ENCODE measurements at places on chromosomes 16 and 17.
A peak's percentile ranks its signal among the peaks of the same experiment; 100 is the strongest.

DNA sequence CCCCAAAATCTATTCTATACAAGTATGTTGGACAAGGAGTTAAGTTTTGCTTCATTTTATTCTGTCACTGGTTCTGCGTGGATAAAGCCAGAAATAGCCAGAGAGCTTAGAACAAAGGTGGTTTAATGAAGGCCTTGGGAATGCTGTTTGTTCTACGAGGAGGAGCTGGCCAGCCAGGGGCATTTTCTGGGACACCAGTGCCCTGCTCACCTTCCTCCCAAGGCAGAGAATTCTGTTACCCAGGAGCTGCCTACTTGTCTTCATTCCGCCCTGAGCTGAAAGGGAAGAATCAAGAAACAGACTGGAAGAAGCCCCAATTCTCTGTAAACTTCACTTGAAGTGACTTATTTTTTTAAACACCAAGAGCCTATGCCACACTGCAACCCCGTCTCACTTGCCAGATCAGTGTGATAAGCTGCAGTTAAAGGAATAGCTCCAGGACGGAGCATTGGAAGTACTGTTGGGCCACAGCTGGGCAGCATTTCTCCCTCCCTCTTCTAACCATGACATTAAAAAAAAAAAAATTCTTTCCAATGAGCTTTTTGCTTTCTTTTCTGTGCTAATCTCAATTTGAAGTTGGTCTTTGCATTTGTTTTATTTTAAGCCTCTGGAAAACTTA lies 149.8 kb upstream of the DYNLRB2 start:
- DNase-seq = no peak

DNA sequence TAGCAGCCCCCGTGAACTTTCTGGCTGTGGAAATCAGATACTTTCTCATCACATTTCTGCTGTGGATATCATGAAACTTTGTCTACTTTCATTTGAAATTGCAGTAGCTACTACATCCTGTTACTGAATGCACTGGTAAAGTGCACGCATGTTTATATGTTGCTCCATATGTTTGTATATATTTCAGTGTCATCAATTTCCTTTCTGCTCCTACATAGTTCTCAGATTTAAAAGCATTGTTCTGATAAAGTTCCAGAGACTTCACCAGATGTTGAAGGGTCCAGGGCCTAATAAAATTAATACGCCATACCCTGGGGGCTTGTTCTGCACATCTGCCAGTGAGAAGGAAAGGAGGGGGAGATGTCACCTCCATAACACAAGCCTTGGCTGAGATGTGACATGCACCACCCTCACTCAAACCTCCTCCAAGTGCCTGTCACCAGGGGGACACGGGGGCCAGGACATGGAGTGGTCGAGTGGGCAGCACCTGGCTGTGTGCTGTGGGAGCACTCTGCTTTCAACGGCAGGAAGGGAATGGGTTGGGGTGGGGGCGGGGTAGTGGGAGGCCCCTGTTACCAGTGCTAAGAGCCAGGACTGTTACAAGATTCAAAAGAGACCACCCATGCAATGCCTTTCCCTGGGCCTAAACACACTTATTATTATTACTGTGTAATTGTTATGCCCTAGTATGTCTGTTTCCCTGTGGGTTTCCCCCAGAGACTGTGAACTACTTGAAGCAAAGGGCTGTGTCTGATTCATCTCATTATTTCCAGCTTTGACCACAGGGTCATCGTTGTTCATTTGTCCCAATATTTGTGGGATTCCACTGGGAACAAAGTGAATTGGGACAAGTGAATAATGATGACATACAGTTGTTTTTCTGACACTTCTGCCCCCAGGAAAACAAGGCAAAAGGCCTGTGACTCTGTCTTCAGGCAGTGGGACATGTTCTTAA lies 193.4 kb downstream of the FOXL1 start:
- DNase-seq = no peak

DNA sequence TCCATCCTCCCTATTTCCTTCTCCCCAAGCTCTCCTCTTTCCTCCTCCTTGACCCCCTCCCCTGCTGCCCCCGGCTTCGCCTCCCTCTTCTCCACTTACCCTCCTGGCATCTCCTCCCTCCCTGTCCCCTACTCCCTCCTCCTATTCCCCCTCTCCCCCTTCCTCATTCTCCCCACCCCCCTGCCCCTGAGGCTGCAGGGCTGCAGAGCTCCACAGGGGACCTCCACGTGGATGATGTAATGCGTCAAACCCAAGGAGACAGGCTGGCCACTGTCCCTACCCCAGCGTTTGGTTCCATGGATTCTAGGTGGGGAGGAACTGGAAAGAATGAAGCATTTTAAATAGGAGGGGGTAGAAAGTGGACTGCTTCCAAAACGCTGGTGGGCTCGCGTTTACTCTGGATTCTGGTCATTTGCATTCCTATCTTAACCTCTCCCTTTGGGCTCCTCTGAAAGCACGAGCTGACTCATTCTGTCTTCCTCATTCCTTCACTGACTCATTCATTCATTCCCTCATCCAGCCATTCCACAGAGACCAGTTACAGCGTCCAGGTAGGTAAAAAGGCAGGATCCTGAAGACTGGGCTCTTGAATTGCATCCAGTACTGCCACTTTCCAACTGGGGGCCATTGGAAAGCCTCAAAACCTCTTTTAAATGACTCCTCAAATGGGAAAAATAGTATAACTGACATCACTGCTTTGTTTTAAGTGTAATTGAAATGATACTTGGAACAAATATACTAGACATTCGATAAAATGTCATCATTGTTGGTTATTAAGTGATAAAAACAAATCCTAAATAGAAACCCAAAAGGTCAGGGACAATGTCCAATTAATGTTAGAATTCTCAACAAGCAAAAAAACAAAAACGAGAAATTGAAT lies 943 bp upstream of the COTL1 start:
- DNase-seq = no peak

GRCh38 chr16:57892041-57892440 lies 78.9 kb downstream of the CNGB1 start:
- no peak for DNase-seq

DNA sequence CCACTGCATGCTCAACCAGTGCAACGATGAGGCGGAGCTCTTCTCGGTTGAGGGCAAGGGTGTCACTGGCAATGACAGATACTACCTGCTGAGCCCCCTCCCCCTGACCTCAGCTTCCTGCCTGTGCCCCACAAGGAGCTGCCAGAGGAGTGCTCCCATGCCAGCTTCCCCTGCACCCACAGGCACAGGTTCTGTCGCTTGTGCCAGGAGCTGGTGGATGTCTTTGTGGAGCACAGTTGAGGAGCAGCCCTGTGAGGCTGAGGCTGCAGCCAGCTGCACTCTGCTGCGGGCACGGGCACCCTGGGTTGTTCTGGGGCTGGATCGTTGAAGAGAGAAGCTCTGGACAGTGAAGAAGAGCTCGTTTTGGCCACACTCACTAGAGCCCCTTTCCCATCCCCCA lies 165.3 kb upstream of the ZNF267 start:
- no peak for DNase-seq

GRCh38 chr16:1380195-1380594 lies 28.5 kb downstream of the GNPTG start:
- DNase-seq = no peak

DNA sequence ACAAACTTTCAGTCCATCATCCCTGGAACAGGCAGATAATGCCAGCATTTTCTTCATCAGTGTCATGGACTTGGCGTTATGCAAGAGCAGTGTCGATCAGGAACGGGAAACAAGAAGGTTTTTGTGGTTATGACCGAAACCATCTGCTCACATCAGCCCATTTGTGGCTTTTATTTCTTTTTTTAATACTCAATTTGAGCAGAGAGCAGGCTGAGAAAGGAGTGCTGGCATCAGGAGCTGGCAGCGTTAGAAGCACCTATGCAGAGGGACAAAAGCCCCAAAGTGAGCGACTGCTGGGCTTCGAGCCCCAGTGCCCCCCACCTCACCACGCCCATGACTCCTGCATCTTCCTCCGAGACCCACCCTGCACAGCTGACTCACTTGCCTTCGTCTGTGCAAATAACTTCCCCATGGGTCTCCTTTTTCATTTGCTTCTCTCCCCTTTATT lies 16.2 kb upstream of the CD300E start:
- DNase-seq = peak; percentile 41

- peak; percentile 49 for DNase-seq
Observed at GRCh38 chr17:45314741-45315647, 1.8 kb downstream of the MAP3K14 start.

GRCh38 chr17:41140360-41141131 lies at the start of gene KRTAP4-6:
KRTAP4-6 (minus strand) TSS chr17:41140544; CDS start chr17:41140487, 57 bp downstream.
- DNase-seq = no peak

- DNase-seq = no peak
Observed at GRCh38 chr16:85687651-85688471, 893 bp downstream of the GINS2 start.

- no peak for DNase-seq
Observed at GRCh38 chr17:42049834-42050392, 488 bp downstream of the C17orf113 start.

DNA sequence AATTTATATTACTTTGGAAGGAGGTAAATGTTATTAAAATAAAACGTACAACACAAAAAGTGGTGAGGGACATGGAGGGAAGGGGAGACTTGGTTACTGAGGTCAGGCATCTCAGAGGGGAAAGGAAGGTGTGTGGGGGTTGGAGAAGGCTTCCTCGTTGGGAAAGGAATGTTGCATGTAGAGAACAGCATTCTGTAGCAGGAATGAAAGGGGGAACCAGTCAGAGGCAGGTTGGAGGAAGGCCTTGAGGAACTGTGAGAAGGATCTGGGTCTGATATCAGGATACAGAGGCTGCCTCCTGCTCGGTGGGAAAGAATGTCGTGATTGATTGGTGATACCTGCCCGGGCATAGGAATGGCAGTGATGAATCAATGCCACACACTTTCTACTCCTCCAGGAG lies 103.3 kb upstream of the ZFHX3 start:
- no peak for DNase-seq

DNA sequence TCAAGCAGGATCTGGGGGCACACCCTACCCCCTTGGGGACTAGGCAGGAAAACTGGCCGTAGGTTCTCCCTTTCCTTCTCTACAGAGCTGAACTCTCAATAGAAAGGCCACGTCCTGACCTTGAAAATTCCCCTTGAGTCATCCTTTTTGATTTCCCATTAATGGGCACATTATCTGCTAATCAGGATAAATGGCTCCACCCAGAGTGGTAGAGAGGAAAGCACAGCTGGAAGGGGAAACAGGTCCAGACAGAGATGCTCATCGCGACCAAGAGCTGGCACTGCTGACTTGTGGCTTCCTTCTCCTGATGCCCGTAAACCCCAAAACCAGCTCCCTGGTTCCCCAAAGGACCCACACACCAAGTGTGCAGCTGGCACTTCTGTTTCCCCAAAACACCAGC lies 206.5 kb upstream of the CDH5 start:
- DNase-seq = no peak

DNA sequence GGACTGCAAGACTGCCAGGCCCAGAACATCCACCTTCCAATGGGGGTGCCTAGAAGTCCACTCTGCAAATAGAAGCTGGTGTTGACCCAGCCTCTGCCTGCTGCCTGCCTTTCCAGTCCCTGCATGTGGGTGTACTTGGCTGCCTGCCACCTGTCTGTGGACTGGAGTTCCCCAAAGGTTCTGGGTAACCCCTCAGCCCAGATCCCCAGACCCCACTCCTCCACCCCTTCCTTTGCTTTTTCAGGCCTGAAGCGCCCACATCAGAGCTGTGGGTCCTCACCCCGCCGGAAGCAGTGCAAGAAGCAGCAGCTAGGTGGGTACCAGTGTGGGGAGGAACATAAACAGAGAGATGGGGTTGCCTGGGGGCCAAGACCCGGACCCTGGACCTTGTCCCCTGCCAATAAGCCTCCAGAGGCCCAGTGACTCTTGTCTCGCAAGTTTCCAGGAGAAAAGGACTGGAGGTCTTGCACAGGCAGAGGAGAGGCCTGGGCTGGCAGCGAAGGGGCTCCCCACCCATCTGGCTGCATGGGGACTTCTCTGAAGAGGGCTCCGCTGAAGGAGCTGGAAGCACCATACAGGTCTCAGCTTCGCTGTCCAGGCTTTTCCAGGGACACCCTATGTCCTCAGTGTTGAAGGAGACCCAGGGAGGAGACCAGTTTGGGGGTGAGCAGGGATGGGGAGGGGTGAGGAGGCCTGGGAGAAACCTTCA lies 34.3 kb downstream of the NLRC5 start:
- no peak for DNase-seq

DNA sequence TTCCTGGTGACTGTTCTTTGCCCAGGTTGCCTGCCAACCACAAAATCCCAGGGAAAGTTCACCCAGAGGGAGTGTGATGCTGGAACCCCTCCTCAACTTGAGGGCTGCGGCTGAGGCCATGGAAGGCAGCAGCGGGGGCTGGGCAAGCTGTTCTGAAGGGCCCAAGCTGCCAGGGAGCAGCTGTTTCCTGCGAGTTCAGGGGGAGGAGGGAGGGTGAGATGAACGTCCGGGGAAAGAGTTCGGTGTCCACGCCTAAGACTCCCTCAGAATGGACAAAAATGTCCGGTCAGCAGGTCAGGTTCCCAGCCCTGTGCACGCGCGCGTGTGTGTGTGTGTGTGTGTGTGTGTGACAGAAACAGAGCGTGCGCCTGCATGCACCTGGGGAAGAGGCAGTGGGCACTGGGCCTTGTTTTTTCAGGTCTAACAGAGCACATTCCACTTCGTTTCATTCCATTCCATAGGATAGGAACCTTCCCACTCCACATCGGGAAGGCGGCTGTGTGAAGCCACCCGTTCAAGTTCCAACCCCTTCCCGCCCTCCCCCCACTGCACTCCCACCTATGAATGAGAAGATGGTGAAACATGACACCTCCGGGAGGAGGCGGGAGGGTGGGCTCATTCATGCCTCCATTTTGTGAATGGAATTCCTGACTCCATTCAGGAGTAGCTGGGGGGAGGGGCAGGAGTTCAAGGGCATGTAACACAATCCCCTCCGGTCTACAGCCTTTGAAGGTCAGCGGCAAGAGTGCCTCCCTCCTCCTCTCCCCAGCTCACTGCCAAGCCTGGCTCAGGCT lies 15.7 kb downstream of the ETV4 start:
- DNase-seq = peak; percentile 50

DNA sequence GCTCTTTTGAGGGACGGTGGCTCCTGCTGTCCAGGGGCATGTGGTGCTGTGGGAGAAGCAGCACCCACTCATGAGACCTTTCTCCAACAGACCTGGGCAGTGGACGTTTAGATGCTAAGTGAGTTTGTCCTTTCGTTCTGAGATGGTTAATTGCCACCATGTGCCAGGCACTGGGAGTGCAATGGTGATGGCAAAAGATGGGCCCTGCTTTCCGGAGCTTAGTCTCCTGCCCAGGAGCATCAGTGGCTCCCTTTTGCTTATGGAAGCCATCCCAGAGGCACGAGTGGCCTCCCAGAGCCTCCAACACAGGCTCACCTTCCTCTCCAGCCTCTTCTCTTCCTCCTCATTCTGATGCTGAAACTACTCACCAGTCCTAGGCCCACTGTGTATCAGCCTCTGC lies 28.4 kb downstream of the CASKIN2 start:
- DNase-seq = no peak

DNA sequence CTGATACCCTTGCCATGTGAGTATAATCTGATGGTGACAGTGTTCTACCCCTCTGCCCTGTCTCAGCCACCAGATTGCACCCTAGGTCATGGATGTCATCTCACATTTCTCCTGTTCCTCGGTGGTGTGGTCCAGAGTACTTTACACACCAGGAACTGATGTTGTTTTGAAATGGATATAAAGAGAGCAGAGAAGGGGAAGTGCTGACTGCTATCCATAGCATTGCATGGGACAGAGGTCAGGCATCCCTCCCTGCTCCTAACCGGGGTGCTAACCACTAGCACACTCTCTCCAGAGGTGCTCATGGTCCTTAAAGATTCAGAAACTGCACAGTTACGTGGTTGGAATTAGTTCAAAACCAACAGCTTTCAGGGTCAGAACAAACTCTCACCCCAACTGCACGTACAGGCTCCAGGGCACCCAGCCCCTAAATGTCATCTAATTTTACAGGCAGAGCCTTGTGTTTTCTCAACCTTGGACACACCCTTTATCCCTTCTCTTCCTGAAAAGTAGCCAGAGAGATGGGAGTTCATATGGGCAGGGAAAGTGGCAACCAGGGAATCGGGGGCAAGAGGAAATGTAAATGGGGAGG lies 16.3 kb downstream of the TTLL6 start:
- DNase-seq = no peak
